ENCODE measurements at places on chromosomes 5 and 9.

GRCh38 chr9:81673310-81673709 is 16.0 kb downstream of the TLE1 start:
- DNase-seq, result no peak

DNA sequence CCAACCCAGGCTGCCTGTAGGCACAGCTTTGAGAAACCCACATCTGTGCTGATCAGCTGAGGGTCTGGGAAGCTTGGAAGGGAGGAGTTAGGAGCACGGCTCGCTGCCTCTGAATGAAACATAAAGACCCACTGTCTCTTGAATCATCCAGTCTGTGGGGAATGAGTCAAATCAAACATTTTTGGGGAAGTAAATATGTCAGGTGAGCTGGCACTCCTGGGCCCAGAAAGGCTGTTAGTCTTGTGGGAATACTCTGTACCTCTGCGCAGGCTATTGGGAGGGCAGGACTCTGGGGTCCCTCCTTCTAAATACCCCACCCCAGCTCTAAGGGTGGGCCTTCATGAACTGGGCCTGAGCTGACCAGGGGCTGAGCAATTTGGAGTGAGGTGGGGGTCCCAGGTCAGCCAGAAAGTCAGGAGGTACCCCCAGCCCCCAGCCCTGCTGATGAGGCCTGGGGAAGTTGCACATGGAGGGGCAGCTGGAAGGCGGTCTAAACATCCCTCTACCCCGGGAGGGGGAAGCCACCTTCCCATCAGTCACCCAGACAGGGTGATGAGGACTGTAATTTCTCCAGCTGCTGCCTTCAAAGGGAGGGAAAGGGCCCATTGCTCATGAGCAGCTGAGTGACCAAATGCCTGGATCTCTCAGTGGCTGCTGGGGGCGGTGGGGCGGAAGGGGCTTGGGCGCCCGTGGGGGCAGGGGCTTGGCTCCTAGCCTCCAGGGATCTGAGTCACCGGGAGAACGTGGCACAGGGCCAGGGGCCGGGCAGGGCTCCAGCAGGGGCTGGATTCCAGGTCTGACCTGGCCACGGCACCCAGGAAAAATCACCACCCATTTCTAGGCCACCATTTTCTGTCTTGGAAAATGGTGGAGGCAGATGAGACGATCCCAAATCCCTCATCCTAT is 10.8 kb downstream of the FIBCD1 start:
- no peak for DNase-seq

GRCh38 chr9:31588006-31588405 is 796.4 kb upstream of the ACO1 start:
- no peak for DNase-seq

DNA sequence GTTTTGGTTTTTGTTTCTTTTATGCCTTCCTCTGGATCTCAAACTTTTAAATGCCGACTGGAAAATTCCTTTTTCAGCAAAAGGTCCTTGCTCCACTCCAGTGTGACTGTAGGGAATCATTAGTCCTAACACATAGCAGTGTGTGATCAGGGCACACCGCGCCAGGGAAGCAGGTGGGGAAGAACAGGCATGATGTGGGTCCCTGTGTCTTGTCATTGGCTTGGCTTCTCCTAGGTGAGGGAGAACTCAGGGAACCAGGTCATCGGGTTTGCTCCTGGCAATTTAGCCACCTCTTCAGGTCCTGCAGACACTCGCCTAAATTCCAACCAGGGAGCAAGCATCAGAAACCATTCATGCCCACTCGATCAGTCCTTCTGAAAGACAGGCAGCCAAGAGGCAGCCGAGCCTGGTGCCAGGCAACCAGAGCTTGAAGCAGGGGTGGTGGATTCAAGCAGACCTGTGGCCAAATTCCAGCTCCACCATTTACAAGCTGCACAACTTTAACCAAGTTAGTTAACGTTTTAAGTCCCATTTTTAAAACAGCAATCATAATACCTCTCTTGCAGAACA is 514.2 kb downstream of the BNC2 start:
- no peak for DNase-seq

- no peak for DNase-seq
Measured at GRCh38 chr5:42985129-42986037, 54.7 kb downstream of the ANXA2R start.

DNA sequence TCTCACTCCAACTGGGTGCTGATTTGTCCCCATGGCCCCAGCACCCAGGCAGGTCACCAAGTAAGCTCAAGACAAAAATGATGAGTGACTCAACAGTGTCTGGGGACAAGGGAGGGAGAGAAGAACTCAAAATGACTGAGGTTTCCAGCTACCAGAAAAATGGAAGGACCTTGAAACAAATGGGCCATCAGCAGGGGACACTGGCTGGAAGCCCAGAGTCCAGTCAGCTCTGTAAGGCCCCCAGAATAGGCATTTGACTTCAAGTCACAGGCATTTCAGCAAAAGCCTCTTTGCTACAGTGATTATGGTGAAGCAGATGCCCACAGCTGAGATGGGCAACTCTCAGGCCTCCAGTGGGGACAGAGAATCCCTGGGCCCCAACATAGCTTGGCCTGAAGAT is 139.0 kb upstream of the GABRP start:
- no peak for DNase-seq

DNA sequence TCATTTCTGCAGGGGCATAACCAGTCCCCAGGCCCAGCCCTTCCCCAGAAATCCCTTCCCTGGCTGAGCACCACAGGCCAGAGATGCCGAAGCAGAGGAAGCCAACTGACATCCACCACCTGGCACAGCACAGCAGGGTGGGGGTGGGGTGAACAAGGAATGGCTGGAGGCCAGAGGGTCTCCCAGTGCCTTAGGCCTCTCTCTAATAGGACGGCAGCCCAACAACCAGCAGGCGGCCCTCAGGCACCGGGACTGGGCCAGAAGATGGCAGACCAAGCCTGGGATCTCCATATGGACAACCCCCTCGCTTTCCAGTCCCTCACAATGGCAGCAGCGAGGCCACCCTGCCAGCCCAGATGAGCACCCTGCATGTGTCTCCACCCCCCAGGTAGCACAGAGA is 13.2 kb downstream of the PDLIM4 start:
- DNase-seq, result no peak

GRCh38 chr5:55429613-55430253 is 105.0 kb downstream of the PLPP1 start:
- no peak for DNase-seq

GRCh38 chr5:22908129-22908528 is 55.0 kb upstream of the CDH12 start:
- no peak for DNase-seq

DNA sequence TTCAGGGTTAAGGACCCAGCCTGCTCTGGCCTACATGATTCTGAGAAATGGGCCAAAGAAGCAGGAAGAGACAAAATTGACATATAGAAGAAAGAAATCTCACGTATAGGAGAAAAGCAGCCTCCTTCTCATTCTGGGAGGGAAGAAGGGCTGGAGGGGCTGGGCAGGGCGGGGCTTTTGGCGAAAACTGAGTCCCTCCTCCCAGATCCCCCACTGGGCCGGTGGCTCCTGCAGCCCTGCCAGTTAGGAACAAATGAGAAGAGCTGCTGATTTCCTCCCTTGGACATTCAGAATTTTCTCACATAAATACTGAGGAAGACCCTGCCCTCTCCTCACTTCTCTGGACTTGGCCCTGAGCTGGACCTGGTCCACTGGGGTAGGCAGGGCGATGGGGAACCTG is at the start of gene WNT8A:
TSS of gene WNT8A (plus strand) at position 332 of the 400 bp plus-strand sequence. CDS start 95 bp downstream, outside the sequence.
- no peak for DNase-seq

GRCh38 chr9:81871695-81872094 is 56.5 kb upstream of the SPATA31D4 start:
- DNase-seq, result no peak

GRCh38 chr5:159515909-159516415 is 185.7 kb upstream of the IL12B start:
- DNase-seq, result no peak

GRCh38 chr5:176810687-176811501 is 535 bp downstream of the UNC5A start:
- DNase-seq, result no peak

DNA sequence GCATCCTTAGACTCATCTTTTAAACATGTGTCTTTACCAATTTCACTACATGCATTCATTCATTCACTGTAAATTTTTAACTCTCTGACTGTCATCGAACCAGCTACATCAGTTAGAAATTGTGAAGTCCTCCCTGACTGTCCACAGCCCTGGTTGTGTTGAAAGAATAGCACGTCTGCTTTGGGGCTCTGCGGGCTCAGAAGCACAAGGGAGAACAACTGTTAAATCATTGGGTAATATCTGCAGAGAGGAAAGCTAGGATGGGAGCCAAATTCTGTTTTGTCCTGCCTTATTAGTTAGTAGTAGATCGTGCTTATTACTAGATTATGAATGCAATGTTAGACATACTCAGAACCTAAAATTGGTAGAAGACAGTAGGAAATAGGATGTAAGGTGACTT is 26.3 kb upstream of the FAM120AOS start:
- DNase-seq, result no peak

- DNase-seq, result no peak
Measured at GRCh38 chr5:115869256-115869795, 27.6 kb downstream of the AP3S1 start.

DNA sequence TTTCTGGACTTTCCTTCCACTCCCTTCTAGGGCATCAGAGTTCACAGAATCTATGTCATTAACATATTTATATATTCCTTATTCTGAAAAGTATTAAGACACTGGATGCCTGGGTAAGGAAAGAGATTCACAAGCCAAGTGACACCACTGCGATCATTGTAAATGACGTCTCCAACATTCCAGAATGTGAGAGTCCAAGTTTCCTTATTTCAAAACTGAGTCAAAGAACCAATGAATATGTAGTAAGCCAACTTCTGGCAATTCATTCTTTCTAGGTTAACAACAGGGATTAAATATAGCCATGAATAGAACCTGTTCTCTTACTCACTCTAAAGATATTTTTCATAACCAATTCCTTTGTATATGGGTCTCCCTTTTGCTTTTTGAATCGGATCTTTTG is 18.1 kb downstream of the RAI14 start:
- no peak for DNase-seq

GRCh38 chr5:160616712-160617497 is 195.2 kb downstream of the PTTG1 start:
- DNase-seq, result no peak

DNA sequence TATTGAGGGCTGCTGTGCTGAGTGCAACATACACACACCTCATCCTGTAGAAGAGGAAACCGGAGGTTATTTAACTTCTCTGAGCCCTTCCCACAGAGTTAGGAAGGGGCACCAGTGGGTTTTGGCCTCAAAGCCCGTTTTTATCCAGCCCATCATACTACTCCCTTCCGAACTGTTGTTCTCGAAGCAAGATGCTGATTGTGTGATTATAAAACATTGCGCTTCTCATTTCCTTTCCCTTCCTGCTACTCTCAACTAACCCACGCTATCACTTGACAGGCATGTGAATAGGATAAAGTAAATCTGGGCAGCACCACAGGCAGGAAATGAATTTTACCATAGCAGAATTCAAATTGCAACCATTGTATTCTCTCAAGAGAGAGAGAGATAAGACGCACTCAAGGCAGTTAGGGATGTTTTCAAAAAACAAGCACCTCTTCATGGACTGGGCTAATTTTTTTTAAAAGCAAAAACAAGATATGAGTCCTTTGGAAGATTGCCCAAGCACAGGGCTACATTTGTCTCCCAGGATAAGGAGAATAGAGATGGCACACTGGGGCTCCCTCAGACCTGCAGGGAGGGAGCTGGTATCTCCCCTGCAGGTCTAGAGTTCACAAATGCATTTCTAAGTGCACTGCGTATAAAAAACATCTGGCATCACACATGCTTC is 52.6 kb downstream of the GNA14 start:
- DNase-seq, result no peak

DNA sequence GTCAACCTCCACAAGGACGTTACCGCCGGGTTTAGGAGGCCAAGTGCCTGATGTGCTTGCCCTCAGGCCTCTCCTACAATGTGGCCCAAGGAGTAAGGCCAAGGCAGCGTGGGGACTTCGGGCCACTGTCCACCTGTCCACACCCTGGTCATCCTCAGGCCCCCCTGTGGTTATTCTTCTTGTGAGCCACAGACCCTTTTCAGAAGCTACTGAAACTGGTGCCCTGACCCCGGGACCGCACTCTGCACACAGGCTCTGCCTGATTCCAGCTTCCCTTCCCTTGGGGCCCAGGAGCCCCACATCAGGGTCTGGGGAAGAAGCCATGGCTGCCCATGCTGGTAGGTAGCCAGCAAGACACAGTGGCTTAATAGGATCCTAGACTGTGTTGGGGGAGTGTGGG is 128.8 kb downstream of the OLFM1 start:
- DNase-seq, result no peak

- DNase-seq, result no peak
Measured at GRCh38 chr9:70079417-70080037, 35.9 kb downstream of the MAMDC2 start.

GRCh38 chr5:111834926-111835599 is 78.1 kb upstream of the NREP start:
- no peak for DNase-seq

DNA sequence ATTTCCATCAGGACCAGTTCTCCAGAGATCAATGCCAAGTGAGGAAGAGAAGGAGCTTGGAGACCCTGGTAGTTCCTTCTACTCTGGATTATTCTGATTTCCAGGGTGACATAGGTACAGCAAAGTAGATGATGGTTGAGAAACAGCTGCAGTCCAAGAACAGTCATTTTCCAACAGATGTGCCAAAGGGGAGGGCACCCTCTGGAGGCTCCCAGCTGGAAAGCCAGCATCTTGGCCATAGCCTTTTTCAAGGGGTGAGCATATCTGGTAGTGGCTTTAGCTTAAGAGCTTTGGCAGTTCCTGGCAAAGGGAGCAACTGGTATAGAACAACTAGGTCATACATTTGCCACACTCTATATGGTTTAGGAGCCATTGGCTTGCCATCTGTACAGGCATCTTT is 492.7 kb downstream of the RASEF start:
- DNase-seq, result no peak

DNA sequence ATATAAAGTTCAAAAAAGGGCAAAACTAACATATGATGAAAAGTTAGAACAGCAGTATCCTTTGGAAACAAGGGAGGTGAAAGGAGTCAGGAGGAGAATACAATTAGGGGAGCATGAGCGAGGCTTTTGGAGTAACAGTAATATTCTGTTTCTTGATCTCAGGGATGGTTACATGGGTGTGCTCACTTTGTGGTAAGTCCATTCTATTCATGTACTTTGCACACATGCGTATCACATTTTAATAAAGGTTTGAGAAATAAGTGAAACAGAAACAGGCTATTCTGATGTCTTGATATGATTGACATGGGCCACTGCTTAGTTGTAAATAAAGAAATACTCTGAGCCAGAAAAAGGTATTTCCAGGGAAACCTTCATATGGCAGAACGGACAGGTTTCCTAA is 208.8 kb downstream of the SPOCK1 start:
- DNase-seq, result no peak
